Islet precursor cell (in vitro differentiated cells): ENCODE measurements at places on chromosomes 5 and 9.

DNA sequence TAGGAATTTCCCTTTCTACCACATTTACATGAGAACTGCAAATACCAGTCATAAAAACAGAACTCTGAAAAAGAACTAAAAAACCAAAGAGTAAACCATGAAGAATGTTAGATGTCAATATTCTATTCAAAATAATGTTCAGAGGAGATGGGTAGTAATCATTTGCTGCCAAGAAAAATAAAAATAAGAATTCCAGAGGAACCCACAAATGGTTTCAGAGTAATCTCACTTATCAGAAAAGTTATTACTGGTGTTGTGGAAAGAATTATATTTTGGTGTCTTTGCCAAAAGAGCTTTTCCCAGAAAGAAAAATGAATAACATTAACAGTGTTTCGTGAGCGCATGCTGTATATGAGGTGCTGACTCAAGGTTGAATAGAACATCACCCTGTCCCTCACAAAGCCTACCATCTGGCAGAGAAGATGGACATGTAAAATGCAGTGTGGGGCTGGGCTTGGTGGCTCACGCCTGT, 35.6 kb downstream of the GPR21 start:
- no peak for DNase-seq

DNA sequence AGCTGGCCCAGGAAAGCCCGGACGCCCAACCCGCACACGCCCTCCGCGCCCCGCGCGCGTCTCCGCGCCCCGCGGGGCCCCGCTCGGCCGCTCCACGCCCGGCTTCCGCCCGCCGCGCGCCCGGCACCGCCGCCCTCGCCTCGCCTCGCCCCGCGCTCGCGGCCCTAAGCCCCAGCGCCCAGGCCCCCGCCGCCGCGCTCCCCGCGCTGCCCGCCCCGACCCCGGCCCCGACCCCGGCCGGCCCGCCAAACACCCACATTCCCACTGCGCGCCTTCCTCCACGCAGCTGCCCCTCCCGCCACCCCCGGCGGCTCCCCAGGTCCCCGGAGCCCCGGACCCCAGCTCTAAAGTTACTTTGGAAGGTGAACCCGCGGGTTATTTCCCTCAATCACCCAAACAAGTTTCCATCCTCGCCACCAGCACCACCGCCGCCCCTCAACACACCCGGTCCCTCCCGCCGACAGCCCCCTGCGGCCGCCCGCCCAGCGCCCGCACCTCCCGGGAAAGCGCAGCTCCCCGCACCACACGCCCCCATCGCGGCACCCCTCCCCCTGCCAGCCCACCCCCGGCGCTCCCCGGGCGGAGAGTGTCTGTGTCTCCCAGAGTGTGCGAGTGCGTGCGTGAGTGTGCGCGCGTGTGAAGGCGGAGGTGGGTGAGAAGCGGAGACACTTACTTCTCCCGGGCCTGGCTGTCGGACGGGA, 439 bp downstream of the SSBP2 start:
- no peak for DNase-seq

- peak; percentile 72 for DNase-seq
Measured at GRCh38 chr5:172788771-172789686, 18.0 kb upstream of the DUSP1 start.

DNA sequence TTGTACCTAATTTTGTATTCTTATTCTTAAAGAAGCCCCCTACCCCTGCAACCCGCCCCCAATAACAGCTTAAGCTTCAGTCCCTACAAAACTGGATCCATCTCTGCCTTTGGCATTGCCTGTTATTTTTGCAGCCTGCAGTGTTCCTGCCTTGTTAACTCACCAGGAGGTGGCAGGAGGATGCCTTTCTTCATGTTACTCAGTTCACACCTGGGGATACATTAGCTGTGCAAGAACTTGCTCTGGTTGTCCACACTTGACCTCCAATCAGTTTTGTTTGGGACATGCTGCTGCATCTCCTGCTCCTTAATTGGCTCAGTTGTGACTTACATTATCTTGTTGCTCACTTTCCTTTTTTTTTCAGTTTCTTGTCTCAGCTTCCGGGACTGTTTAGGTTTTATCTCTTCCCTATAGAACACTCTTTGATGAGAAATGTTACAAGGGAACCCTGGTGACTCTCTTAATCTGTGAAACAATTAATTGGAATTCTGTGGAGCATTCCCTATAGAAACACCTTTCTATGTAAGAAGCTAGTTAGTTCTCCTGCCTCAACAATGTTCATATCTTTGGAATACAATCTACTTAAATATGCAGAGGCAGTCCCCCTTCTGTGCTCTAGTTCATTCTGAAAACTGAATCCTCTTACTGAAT, 467.7 kb upstream of the ACO1 start:
- DNase-seq: no peak

GRCh38 chr9:133701981-133702797, 36.0 kb downstream of the SARDH start:
- DNase-seq: no peak

- no peak for DNase-seq
Measured at GRCh38 chr9:127051881-127052595, 70.4 kb downstream of the ANGPTL2 start.

DNA sequence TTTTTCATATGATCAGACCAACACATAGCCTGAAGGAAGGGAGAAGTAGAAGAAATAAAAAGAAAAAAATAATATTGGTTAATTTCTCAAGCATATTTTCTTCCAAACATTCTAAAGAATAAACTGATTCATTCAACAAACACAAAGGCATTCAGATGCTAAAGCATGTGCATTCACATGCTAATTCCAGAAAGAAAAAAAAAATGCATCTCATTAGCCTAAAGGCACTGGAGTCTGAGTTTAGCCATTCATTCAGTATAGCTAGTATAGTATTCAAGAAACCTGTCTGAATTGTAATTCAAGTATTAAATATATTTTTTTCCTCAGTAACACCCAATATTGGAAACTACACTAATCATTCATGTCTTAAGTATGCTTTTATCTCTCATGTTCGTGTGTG, 61.0 kb upstream of the FER start:
- no peak for DNase-seq

- no peak for DNase-seq
Measured at GRCh38 chr9:29976981-29977380, 2403.7 kb upstream of the C9orf72 start.

- no peak for DNase-seq
Measured at GRCh38 chr5:91474201-91474600, 91.1 kb upstream of the ARRDC3 start.

DNA sequence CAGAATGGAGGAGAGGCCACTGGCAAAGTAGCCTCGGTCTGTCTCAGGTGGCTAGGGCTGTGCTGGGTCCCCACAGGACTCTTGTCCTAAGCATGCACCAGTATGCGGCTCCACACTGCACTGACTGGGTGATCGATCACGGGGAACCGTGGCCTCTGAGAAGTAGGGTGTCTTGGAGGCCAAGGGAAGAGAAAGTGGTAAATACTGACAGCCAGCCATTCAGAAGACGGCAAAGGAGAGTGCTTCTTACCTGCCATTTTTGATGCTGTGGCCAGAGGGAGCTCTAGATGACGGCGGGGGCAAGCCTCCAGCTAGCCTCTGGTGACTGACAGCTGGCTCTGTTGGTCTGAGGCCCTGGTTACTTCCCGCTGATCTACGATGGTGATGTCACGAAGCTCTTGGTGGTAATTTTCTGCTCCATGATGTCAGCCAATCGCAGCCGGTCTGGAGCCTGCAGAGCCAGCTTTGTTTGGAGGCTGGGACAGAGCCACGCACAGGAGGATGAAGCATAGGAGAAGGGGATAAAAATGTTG, 40.4 kb upstream of the GADD45G start:
- peak; percentile 87 for DNase-seq

- no peak for DNase-seq
Measured at GRCh38 chr9:37405764-37406380, 16.6 kb upstream of the GRHPR start.

DNA sequence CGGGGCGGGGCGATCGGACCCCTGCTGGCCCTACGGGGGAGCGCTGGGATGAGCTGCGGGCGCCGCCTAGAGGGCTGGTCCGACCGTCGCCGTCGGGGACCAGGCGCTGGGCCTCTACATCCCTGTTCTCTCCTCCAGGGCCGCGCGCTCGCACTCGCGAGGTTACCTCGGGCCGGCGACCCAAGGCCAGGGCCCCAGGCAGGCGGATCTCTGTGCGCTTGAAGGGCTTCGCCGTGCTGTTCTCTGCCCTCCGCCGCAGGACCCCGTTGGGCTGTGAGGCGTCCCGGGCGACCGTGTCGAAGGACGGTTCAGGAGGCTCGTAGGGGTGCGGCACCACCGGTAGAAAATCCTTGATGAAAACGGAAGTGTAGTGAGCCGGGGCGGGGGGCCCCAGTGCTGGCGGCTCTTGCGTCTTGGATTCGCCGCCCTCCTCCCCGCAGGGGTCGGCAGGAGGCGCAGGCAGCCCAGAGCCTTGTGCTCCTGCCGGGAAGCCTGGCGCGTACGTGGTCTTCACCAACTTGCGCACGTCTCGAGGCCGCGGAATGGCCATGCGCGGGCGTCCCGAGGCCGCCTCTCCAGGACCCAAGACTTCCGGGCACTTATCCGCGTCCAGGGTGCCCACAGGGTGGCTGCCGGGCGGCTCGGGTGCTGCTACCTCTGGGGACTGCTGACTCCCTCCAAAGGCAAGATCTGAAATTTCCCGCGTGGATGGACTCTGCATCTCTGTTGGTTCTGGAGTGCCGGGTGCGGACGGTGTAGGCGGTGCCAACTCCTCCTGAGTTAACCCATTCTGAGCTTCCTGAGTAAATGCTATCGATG, 2.0 kb downstream of the PROB1 start:
- DNase-seq: peak; percentile 92

- DNase-seq: no peak
Measured at GRCh38 chr5:27476356-27476988, 438.1 kb upstream of the CDH9 start.

GRCh38 chr5:112551419-112552032, 132.4 kb upstream of the EPB41L4A start:
- no peak for DNase-seq

GRCh38 chr5:151002681-151003502, 17.5 kb upstream of the GPX3 start:
- DNase-seq: peak; percentile 43

- peak; percentile 69 for DNase-seq
Measured at GRCh38 chr9:135075234-135076142, 12.0 kb upstream of the OLFM1 start.

DNA sequence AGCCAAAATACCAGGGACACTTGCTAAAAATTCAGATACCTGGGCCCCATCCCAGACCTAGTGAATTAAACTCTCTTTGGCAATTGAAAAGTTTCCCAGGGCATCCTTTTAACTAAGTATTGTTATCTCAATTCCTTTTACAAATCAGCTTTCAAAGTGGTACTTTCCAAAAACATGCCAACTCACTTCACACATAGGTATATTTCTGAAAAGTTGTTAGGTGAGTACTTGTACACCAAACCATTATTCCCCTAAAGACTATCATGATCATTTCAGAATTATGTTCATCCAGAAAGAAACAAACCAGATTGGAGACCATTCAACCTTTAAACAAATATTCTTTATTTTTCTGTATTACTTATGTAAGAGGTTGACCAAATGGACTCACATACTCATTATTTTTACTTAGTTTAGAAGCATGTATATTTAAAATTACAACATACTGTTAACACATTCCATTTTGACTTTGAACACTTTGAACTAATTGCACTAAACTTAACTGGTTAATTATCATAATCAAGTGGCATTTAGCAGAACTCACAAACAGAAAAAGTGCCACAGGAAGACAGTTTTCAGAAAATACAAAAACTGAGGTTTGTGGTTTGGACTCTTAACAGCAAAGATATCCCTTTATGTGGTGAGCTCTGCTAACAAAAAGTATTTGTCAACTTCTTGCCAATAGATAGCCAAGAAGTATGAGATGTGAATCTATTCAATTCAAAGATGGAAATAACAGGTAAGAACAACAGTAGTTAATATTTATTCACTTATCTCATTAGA, 40.7 kb downstream of the KIAA0825 start:
- DNase-seq: no peak

DNA sequence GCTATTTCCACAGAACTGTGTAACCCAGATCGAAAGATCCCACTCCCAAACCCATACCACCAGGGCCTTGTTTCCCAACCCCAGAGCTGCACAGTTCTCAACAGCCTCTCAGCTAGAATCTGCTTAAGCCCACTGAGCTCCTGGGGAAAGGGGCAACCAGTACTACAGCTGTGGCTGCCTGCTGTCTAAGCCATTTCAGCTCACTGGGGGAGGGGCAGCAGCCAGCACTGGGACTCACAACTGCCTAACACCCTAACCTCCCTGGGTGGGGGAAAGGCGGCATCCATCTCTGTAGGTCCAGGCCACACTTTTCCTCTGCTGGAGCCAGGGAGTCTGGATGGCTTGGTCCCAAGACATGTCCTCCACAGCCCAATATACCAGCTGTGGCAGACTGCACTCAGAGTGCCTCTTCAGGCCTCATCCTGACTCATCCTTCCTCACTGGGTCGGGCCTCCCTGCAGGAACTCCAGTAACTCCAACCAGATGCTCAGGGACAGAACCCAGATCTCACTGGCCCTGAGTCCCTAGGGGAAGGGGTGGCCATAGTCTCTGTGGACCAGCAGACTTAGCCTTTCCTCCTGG, 241.4 kb downstream of the HINT1 start:
- peak; percentile 54 for DNase-seq
